ENCODE measurements at places on chromosomes 16 and 17. TPM values are rescaled to one million over a fixed set of nuclear protein-coding genes. Genes with fewer than 3 reads are reported as not detected.

The PRSS8 gene
- 87.4 TPM for polyA plus RNA-seq

The TBC1D3E gene
- not detected for polyA plus RNA-seq

DNA sequence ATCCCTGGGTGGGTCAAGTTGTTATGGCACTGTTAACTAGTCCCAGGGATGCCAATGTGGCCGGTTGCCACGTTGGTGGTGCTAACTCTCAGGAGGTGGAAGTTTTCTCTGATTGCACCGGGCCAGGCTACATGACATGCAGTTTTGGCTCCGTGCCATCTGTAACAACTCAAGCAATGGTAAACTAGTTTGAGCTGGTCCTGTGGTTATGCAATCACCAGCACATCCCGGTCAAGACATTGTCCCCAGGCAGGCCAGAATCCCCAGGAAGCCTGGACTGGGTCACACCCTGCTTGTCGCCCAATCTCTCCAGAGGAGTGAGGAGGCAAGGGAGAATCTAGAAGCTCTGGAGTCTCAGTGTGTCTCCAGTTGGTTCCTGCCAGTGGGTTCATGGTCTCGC lies 10.1 kb upstream of the CCL17 start:
- no peak for DNase-seq

- no peak for DNase-seq
Observed at GRCh38 chr17:82034371-82035011, 3.0 kb downstream of the DCXR start.

- DNase-seq: no peak
Observed at GRCh38 chr17:31508288-31509094, 117.0 kb downstream of the RAB11FIP4 start.

- DNase-seq: no peak
Observed at GRCh38 chr16:66107661-66108060, 258.8 kb upstream of the CDH5 start.

- DNase-seq: no peak
Observed at GRCh38 chr16:27421961-27422740, 20.2 kb downstream of the IL21R start.

All from right renal pelvis (tissue), 4 donors.